ENCODE measurements at places on chromosomes 13 and 19.

DNA sequence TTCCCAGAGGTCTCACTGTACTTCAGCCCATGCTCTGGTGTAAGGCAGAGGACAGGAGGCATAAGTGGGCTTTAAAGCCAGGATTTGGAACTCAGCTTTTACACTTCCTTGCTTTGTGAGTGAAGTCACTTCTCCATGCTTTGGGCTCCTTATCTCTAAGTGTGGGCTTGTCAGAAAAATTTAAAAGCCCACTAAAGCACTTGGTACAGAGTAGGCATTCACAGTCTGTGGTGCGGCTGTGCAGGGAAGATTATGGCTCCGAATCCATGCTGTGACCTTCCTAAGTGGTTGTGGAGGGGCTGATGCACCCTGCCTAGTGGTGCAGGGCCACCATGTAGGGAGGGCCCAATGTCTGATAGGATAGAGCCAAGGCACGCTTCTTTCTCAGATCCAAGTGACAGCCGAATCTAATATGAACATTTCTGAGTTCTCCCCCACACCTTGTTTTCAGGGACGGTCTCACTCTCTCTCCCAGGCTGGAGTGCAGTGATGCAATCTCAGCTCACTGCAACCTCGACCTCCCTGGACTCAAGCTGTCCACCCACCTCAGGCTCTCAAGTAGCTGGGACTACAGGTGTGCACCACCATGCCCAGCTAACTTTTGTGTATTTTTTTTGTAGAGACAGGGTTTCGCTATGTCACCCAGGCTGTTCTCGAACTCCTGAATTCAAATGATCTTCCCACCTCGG lies 6.9 kb downstream of the TIMM29 start:
- DNase-seq: no peak

DNA sequence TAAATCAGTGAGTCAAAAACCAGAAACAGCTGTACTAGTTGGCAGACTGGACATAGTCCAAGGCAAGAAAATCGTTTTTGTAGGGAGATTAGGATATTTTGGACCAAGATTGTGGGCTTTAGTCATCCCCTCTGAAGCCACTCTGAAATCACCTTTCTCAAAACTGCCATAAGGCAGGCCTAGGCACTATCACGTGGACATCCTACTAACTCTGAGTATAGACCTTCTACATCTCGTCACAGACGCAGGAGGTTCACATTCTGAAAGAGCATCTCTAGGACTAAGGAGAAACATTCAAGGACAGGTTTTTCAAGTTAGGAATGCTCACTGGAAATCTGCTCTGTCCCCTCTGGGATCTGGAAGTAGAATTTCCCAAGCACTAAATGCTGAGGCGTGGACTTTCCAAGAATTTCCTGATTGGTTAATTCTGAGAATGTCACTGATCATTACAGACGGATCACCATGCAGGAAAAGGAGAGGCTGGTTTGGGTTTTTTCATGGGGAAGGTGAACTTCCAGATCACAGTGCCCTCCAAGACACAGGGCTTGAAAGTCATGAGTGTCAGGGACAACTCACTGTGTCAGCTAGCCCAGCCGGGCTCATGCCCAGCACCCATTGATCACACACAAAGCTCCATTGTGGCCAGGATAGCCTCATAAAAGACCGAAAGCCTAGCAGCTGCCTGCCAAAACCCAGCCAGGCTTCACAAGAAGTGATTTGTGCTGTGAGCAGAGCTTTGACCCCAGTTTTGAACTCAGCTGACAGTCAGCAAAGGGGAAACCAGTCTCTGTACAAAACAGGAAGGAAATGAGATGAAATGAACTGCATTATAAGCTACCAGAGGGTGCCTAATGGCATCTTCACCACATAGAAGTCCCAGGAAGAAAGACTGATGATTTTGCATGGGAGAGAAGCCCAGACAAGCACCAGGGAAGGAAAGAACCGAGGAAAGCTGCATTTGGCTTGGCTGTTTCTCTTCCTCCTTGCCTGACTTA lies 2.7 kb upstream of the RUBCNL start:
- DNase-seq: peak; percentile 49

DNA sequence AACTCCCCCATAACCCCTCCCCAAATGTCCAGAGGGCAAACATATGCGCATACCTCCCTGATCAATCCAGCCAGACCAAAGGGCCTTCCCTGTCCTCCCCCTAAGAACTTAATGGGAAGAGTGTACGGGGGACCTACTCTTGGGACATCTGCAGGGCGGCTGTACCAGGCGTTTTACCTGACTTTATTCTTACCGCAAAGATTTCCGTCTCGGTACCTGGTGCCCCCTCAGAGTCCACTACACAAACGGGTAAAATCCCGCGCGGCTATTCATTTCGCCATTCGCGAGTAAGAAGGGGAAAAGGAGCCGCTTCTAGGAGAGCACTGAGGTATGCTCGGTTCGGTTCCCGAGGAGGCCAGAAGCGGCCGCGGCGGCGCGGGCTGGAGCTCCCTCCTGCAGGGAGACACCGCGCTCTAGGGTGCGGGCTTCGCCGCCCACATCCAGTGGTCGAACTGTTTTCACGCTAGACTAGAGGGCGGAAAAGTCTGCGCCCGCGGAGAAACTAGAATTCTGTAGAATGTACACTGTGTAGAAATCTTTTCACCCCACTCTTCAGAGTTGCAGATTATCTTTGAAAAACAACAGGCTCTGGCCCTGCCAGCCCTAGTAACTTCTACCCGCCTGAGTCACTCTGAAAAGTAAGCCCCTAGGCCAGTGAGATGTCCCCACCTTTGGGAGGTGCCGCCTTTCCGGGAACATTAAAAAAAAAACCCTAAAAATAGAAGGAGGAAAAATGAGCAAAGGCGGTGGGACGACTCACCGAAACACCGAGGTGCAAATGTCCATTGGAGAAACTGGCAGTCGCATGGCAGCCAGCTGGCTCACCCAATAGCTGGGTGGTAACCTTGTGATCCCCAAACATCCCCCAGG lies 3.8 kb upstream of the TSHZ3 start:
- no peak for DNase-seq

DNA sequence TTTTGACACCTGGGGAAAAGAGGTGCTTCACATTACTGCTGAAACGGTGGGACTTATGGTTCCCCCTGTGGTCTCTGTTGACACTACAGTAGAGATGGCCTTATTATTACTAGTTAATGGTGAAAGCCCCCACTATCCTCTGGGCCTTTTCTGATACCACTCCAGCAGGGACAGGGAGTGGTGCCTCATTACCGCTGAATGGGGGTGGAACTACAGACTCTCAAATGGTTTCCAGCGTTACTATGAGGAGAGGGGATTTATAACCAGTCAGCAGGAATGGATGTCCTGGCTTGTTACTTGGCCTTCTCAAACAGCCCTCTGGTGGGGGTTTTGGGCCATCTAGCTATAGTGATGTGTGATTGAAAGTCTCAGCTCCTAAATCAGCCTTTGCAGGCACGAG lies 96.7 kb upstream of the DIAPH3 start:
- no peak for DNase-seq

GRCh38 chr13:107450431-107450830 lies 764.9 kb downstream of the LIG4 start:
- no peak for DNase-seq

DNA sequence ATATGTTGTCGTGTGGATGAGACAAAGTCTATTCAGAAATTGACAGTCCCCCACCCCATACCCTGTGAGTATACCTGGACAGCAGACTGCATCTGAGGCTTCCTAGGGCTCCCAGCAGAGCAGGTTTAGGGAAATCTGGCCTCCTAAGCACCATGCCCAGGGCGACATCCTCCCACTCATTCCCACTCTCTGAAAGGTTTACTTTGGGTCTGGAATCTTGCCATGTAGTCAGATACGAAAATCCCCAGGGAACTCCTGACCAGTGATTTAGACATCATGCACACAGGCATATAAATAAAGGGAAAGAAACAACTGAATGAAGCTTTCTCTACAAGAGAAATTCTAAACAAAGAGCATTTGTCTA lies 717 bp upstream of the NALCN start:
- no peak for DNase-seq

DNA sequence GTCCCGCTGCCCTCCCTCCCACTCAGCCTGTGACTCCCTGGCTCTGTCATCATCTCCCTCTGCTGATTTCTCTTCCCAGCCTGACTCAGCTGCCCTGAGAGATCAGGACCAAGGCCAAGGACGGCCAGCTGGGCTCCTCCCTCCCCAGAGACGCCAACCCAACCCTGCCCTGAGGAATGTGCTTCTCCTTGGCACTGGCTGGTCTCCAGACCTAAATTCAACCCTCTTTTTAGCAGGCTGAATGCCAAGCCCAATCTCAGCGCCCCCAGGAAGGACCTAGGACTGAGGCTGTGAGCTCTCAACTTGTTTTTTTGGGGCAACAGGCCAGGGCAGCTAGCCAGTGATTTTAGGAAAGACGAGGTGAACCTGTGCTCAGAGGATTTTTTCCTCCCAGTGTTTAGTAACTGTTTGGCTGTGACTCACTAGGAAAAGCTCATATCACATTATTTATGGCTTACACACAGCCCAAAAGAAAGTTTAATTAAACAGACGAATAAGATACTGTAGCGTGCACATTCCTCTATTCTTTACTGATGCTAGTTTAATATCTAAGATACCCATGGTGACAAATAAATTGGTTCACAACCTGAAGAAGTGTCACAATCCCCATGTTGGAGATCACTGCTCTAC lies 7.4 kb upstream of the IGFL1 start:
- no peak for DNase-seq

DNA sequence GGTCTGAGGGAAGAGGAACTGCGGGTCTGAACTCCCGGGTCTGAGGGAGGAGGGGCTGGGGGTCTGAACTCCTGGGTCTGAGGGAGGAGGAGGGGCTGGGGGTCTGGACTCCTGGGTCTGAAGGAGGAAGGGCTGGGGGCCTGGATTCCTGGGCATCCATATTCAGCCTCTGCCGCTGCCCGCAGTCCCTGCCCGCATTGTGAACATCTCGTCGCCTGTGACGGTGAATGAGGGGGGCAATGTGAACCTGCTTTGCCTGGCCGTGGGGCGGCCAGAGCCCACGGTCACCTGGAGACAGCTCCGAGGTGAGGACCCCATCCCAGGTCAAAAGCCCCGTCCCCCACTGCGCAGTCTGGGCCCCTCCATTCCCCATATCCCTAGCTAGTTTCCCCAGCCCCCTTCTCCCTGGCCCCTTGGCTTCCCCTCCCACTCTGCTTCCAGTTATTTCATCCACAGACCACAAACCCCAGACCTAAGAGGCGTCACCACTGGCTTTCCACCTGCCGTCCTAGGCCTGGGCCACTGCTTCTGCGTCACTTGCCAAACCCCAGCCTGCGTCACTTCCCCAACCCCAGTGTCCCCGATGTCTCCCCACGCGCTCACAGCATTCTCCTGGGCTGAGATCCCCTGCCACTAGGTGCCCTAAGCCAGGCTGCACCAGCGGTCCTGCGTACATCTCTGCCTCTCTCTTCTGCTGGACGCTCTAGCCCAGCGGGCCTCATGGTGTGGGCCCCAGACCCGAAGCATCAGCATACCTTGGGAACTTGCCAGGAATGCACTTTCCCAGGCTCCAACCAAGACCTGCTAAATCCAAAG lies 13.9 kb downstream of the IGLON5 start:
- DNase-seq: no peak

DNA sequence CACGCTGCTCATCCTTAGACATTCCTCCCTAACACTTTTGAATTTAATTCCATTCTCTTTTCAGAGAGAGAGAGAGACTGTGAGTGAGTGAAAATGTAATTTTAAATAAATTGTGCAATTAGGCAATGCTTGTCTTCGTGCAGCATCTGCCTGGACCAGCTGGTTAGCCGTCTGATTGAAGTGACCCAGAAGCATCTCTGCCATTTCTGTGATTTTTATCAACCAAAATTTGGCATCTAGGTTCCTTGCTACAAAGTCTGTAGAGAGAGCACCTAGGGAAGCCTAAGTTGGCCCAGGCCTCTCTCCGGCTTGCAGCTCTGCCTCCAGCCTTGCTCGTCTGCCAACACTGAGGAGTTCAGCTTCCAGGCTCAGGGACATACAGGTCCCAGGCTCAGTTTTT lies 138.6 kb upstream of the GPR12 start:
- no peak for DNase-seq

- DNase-seq: no peak
Observed at GRCh38 chr13:75864718-75865117, 228.6 kb downstream of the LMO7 start.

DNA sequence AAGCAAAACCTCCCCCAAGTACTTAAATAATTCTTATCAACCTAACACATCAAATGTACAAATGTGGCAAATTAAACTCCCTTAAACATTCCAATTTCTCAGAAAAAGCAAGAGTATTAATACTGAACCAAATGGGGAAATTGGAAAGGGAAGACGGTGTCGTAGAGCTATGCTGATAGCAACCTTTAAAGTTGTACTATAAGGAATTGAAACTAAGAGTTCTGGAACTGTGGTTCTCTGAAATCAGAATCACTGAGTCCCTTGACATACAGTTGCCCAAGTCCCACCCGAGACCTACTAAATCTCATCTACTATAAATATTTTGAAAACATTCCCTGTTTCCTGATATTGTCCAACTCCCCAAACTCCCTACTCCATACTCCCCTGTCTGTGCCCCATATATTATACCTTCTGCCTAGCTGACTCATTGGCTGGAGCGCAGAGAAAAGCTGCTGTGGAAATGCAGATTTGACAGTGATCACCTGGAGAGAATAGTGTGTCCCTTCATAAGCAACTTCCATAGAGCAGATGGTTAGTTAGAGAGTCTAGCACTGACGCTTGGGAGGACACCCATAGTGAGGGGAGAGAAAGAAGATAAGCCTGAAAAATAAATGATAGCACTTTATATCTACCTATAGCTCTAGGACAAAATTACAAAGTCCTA lies 51.4 kb upstream of the ITM2B start:
- DNase-seq: no peak

GRCh38 chr13:20682061-20682460 lies 21.4 kb upstream of the IL17D start:
- no peak for DNase-seq

All from neural crest cell (in vitro differentiated cells).